ENCODE measurements at places on chromosomes 4 and X. TPM values are rescaled to one million over a fixed set of nuclear protein-coding genes. Genes with fewer than 3 reads are reported as not detected.

Gene SCRG1
- total RNA-seq: not detected

Gene SYTL4
- 3.7 TPM for total RNA-seq

Gene SPANXB1
- not detected for total RNA-seq

Gene MYL5
- 5.1 TPM for total RNA-seq

Gene MAGEA3
- not detected for total RNA-seq
